ENCODE measurements at places on chromosomes 7 and 10.

- no peak for DNase-seq
Observed at GRCh38 chr10:86104156-86104555, 262.4 kb downstream of the GRID1 start.

GRCh38 chr7:157682946-157683746 is 346.3 kb downstream of the DNAJB6 start:
- no peak for DNase-seq

GRCh38 chr10:58993480-58994221 is 182.8 kb upstream of the PHYHIPL start:
- DNase-seq: no peak

DNA sequence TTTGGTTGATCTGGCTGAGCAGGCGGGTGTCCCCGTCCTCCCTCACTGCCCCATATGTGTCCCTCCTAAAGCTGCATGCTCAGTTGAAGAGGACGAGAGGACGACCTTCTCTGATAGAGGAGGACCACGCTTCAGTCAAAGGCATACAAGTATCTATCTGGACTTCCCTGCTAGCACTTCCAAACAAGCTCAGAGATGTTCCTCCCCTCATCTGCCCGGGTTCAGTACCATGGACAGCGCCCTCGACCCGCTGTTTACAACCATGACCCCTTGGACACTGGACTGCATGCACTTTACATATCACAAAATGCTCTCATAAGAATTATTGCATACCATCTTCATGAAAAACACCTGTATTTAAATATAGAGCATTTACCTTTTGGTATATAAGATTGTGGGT is 26.9 kb upstream of the TRIM56 start:
- peak; percentile 44 for DNase-seq

GRCh38 chr7:76294344-76295024 is 8.0 kb upstream of the HSPB1 start:
- no peak for DNase-seq

DNA sequence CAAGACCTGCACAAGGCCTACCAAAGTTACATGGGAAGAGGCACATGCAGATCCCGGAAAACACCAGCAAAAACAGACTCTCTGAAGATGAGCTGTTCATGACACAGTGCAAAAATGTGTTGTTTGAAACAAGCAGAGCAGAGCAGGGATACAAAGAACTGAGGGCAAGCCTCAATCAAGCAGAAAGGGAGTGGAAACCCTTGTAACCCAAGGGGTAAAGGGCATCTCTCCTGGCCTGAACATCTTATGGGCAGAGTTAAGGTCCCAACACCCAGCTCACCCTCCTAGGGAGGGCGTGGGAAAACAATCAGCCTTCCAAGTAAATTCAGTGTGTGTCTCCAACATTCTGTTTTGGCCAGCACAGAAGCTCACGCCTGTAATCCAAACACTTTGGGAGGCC is 10.5 kb downstream of the PSPH start:
- DNase-seq: no peak

GRCh38 chr10:42999385-43000020 is 77.4 kb upstream of the RET start:
- DNase-seq: no peak

DNA sequence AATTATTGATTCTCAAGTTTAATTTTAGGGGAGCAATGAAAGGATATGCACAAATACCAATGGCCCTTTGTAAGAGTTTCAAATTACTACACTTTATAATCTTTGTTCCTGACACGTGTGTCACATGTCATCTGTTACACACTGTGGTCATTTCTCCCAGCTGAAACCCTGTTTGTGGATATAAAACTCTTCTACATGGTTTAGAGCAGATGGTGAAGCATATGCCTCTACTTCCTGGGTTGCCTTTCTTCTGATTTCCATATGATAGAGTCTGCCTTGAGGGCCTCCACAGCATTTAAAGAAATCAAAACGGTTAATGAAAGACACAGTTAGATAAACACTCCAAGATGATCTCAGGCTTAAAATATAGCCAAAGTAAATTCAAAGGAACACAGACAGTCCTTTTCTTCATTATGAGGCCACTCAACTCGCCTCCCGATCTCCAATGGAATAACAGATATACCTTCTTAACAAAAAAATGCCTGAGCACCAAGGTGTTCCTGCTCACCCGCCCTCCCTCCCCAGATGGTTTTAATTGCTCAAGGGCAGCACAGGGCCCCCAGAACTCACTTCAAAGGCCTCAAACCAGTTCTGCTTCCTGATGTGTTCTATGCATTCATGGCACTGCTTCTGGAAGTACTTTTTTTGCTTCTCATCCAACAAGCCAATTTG is 75.0 kb downstream of the CPVL start:
- DNase-seq: no peak

GRCh38 chr10:92181575-92181974 is 109.3 kb downstream of the CPEB3 start:
- DNase-seq: no peak

DNA sequence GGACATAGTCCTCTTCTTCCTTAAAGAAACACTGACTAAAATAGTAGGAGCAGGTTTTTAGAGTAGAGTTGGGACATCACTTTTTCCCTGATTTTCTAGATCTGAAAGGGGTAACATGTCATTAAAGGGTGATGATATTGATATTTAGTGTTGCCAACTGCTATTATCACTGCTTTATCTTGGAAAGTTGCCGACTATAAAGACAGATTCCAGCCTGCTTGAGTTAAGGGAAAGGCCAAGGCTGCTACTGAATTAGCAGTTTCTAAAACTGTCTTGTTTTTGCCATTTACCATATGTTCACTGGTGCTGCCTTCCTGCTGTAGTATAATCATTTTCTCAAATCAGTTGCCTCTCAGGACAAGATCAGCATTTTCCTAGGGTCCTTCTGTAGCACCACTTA is 29.7 kb downstream of the AP3M1 start:
- no peak for DNase-seq

- DNase-seq: peak; percentile 40
Observed at GRCh38 chr10:31319602-31320549, 860 bp downstream of the ZEB1 start.
